RPMI8226 (cell line): ENCODE measurements at places on chromosomes 4 and X.

GRCh38 chrX:24380262-24381187 lies 20.1 kb downstream of the SUPT20HL1 start:
- DNase-seq: no peak

- DNase-seq: no peak
Observed at GRCh38 chrX:72545990-72546389, 26.7 kb downstream of the HDAC8 start.

DNA sequence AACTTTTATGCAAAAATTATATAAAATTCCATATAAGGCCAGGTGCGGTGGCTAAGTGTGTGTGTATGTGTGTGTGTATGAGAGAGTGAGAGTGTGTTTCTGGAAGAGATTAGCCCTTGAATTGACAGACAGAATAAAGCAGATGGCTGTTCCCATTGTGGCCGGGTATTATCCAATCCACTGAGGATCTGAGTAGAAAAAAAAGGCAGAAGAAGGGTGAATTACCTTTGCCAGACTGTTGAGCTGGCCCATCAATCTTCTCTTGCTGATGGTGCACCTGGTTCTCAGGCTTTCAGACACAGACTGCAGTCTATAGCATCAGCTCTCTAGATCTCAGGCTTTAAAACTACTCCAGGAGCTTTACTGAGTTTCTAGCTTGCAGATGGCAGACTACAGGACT lies 92.2 kb upstream of the SLIT2 start:
- no peak for DNase-seq

DNA sequence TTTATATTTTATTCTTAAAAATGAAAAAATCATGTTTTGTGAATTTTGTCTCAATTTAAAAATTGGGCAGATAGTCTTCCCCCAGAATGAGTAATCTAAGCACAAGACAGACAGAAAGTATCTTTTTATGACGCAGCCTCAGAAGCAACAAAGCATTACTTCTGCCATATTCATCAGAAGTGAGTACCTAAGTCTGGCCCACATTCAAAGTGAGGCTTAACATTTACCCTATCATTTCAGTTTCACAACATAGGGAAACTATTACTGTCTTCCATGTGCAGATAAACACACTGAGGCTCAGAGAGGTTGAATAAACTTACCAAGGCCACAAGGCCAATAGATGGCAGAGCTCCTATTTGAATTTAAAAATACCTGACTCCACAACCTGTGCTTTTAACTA lies 4.4 kb upstream of the PRDX4 start:
- no peak for DNase-seq

- DNase-seq: peak; percentile 25
Observed at GRCh38 chr4:102299354-102300107, 45.8 kb downstream of the SLC39A8 start.
